ENCODE measurements at places on chromosomes 3 and 15. TPM values are rescaled to one million over a fixed set of nuclear protein-coding genes. Genes with fewer than 3 reads are reported as not detected.

RARB gene
- total RNA-seq, result 13.0 TPM

CACNA2D2 gene
- 0.28 TPM for total RNA-seq

FEZF2 gene
- total RNA-seq, result not detected

STRA6 gene
- 63.6 TPM for total RNA-seq

SLC9A9 gene
- 0.07 TPM for total RNA-seq

FAM107A gene
- total RNA-seq, result not detected

CSTA gene
- total RNA-seq, result 0.95 TPM

CERS3 gene
- not detected for total RNA-seq

B3GALNT1 gene
- total RNA-seq, result 0.08 TPM

BSN gene
- 0.13 TPM for total RNA-seq

STRIT1 gene
- total RNA-seq, result not detected

NR1I2 gene
- total RNA-seq, result not detected

FOXL2NB gene
- 1.2 TPM for total RNA-seq

DGKG gene
- 9.4 TPM for total RNA-seq

RAB6B gene
- total RNA-seq, result 2.4 TPM

GPD1L gene
- total RNA-seq, result 18.1 TPM

PCYT1A gene
- 34.6 TPM for total RNA-seq

ATP6V1A gene
- total RNA-seq, result 19.6 TPM

TGM4 gene
- 0.08 TPM for total RNA-seq

CDCP1 gene
- total RNA-seq, result 13.6 TPM

GATA2 gene
- total RNA-seq, result 4.1 TPM

POLQ gene
- total RNA-seq, result 6.6 TPM

TFDP2 gene
- total RNA-seq, result 17.2 TPM

CALML4 gene
- 9.3 TPM for total RNA-seq

LRRC31 gene
- not detected for total RNA-seq

SGO1 gene
- 16.0 TPM for total RNA-seq

NCK1 gene
- total RNA-seq, result 27.8 TPM

ERC2 gene
- total RNA-seq, result not detected

MINAR1 gene
- 0.67 TPM for total RNA-seq

AHSG gene
- total RNA-seq, result 0.11 TPM

HEMK1 gene
- total RNA-seq, result 4.9 TPM

COL6A6 gene
- total RNA-seq, result not detected

IL17RB gene
- total RNA-seq, result 0.94 TPM

PIF1 gene
- 16.2 TPM for total RNA-seq

FBXO45 gene
- 7.5 TPM for total RNA-seq

GOLGA8T gene
- 1.6 TPM for total RNA-seq

KNG1 gene
- not detected for total RNA-seq

ZDHHC23 gene
- 3.5 TPM for total RNA-seq

FBLN2 gene
- 2.8 TPM for total RNA-seq

SLC38A3 gene
- 0.01 TPM for total RNA-seq

All from A549 treated with CpdA at 1 μM for 4 hours (cell line).